ENCODE measurements at places on chromosomes 7 and 10.

GRCh38 chr10:29496341-29497162 is 138.2 kb downstream of the SVIL start:
- DNase-seq, result peak; percentile 76

- DNase-seq, result no peak
These were observed 21.4 kb downstream of the DPCD start for GRCh38 chr10:101609481-101609880.

DNA sequence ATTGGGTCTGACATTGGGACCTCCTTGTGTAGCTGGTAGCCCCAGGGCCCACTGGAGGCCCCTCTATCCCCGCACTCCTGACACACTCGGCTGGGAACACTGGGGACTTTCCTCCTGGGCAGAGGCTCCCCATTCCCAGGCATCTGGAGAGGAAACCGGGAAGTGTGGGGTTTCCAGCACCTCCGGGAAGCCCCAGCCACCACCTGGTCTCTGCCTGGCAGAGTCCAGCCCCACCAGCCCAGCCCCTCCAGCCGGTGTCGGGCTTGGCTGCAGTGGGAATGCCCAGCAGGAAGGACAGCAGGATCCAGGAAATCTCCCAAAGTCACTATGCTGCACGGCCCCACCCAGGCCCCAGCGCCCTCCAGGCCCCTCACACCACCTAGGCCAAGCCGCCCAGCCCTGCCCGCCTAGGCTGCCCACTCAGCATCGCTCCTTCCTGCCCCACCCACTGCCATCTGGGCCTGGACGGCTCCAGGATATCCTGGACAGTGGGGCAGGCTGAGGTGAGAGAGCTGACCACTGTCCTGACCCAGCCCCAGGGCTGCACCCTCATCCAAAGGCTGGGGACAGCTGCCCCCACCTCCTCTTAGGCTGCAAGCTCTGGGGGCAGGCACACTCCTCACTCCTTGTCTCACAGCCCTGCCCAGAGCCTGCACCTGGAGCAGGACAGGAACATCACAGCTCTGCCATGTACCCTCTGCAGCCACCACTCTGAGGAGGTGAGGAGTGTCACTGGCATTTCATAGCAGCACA is 11.8 kb downstream of the RASGEF1A start:
- no peak for DNase-seq

- no peak for DNase-seq
These were observed 22.7 kb downstream of the MRC1 start for GRCh38 chr10:17831896-17832295.

- DNase-seq, result peak; percentile 49
These were observed 112.8 kb downstream of the CDK14 start for GRCh38 chr7:90708841-90709317.

DNA sequence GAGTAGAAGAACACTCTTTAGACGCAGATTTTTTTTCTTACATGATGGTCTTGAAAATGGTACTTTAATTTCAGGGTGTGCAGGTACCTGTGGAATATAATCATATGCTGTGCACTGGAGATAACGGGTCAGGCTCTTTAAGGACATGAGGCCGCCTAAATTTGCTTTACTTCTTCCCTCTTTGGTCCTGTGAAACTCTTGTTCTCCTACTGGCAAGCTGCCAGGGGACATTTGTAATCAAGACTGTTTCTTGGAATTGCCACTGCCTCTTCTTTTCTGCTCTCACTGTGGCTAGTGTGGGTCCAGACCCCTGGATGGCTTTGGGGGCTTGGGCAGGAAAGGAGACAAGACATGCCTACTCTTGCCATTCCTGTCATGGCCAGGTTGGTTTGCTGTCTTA is 146.0 kb downstream of the SND1 start:
- no peak for DNase-seq

GRCh38 chr7:145293228-145293701 is 457.4 kb upstream of the TPK1 start:
- DNase-seq, result no peak

GRCh38 chr7:108421720-108422331 is 34.4 kb downstream of the NRCAM start:
- no peak for DNase-seq

GRCh38 chr10:78972160-78972946 is 96.4 kb upstream of the ZMIZ1 start:
- DNase-seq, result no peak

GRCh38 chr10:86871563-86872183 is 85.7 kb downstream of the MMRN2 start:
- no peak for DNase-seq

DNA sequence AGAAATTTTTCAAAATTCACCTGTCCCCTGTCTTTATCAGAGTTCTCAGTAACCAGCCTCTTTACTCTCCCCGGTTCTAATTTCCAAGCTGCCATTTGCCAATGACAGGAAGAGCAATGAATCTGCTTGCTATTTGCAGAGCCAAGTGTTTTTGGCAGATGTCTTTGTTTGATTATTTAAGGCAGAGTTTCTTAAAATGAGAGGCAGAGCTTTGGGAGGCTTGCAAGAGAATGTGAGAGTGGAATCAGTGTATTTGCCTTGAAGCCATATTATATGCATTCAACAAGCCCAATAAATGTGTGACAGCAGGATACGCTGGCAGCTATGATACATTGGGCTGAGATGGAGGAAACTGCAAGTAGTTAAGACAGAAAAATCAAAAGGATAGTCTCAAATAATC is 196.5 kb downstream of the PHF14 start:
- DNase-seq, result no peak

GRCh38 chr7:12609561-12609960 is 39.0 kb downstream of the SCIN start:
- DNase-seq, result no peak

DNA sequence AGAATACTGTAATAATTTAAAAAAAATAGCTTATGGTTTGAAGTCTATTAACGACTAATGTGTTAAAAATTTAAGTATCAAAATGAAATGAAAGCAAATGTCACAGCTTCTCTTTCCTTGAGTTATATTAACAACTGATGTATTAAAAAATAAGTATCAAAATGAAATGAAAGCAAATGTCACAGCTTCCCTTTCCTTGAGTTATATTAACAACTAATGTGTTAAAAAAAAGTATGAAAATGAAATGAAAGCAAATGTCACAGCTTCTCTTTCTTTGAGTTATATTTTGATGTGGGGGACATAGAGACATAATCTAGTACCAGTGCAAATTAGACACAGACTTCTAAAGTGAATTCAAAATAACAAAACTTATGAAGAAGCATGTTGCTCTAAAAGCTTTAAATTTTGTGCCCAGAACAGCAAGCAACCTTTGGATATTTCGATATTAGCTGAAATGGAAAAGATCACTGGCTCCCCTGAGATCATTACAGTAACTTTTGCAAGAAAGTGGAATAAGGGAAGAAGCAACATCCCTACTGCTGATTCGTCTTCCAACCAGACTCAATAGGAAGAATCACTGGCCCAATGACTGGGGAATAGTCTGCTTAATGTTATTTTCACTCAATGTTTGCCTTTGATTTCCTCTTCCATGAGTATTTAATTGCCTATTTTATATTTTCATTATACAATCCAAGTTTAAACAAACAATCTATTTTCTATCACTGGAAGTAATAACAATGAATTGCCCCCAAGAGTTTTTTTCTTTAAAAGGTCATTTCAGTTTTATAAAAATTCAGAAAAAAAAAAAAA is 8.0 kb downstream of the SKAP2 start:
- DNase-seq, result peak; percentile 20

GRCh38 chr7:152856351-152856750 is 96.8 kb downstream of the ACTR3B start:
- DNase-seq, result no peak

GRCh38 chr7:156566812-156567549 is 73.6 kb upstream of the RNF32 start:
- DNase-seq, result no peak

- DNase-seq, result no peak
These were observed 145.2 kb downstream of the FRMD4A start for GRCh38 chr10:14185316-14186045.

DNA sequence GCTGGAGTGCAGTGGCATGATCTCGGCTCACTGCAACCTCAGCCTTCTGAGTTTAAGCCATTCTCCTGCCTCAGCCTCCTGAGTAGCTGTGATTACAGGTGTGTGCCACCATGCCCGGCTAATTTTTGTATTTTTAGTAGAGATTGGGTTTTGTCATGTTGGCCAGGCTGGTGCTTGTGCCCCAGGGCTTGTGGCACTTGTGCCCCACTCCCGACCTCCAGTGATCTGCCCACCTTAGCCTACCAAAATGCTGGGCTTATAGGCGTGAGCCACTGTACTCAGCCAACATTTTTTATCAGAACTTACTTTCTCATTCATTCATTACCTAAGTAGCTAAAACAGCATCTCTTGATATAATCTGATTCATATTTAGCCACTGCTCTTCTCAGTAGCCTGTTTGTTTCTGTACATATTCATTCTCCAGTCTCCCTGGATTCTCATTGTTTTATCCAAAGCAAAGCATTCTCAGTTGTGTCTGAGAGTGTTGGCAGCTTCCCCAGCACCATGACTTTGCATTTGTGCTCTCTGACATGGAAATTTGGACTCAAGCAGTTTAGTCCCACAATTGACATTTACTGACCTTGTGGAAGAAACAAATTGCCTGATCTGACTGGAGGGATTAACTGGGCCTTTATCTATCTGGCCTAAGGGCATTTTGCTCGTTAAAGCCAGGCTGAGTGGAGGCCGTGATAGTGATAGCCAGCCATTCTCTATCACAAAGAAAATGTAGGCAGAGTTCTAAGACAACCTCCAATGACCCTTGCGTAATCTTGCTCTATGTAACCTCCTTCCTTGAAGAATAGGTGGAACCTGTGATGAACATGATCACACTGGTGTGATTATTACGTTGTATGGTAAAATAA is 44.9 kb downstream of the AKR1B15 start:
- DNase-seq, result no peak

- DNase-seq, result no peak
These were observed 6.6 kb upstream of the ZNF786 start for GRCh38 chr7:149097088-149097487.

DNA sequence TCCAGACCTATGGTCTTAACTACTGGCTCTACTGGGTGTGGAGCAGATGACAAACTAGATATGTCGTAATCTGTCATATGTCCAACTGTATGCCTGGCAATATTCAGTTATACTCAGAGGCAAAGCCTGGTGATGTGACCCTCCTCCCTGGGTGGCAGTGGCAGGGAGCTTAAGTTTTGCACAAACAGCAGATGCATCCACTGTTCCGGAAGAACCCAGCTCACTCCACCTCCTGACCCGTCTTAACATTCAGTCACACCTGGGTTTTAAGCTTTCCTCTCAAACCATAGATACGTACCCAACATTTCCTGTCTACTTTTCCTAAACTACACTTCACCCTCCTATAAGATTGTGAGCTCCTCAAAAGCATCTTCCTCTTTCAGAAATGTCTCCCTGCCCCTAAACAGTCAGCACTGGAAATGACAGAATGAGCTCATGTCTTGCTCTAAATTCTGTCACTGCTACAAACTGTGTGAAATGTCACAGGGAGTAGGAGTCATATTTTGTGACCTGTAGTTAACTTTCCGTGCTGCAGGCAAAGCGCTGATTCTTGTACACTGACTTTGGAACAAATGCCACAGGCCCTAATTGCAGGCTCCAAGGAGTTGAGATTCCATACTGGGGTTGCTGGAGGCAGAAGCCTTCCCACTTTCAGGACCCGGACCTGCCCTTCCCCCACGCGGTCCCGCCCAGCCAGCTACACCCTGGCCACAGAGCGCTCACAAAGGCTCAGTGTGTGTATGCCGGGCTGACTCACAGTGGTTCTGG is 23.9 kb downstream of the SCD start:
- DNase-seq, result peak; percentile 68

- no peak for DNase-seq
These were observed 27.3 kb upstream of the ARHGAP22 start for GRCh38 chr10:48632166-48632565.

GRCh38 chr7:127766831-127767459 is 115.0 kb downstream of the SND1 start:
- no peak for DNase-seq

- DNase-seq, result no peak
These were observed 108.7 kb downstream of the PCLO start for GRCh38 chr7:83053965-83054364.

DNA sequence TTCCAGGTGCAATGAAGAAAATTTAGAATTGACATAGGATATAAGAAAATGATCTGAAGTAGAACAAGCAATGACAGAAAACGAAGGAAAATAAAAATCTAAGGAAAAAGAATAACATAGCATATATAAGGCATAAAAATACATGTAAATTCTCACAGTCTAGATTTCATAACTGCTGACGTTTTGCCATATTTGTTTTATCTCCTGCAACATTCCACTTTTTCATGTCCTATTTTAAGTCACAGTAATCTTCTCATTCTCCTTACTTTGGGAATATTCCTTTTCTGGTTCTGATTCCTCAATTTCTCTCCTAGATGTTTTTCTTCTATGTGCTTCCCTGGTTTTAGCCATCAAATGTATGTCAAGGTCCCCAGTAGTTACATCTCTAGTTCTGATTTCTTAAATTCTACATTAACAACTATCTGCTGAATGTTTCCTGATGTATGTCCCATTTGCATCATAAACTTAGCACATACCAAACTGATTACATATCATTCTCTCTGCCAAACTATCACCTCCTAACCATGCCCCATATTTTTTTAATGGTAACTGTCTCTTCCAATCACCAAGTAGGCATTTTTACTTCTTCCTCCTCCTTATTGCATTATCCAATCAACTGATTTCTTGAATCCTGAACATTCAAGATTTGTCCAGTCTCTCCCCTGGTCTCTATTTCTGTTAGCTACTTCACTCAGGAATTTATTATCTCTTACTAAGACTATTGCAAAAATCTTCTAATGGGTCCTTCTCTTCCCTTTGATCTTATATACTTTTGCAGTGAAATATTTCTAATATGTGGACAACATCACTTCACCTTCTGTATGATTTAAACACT is 171.3 kb downstream of the DNAJC1 start:
- no peak for DNase-seq

GRCh38 chr7:25928549-25929330 is 223.3 kb upstream of the NFE2L3 start:
- no peak for DNase-seq

- no peak for DNase-seq
These were observed 305.4 kb upstream of the CELF2 start for GRCh38 chr10:10712155-10712704.

DNA sequence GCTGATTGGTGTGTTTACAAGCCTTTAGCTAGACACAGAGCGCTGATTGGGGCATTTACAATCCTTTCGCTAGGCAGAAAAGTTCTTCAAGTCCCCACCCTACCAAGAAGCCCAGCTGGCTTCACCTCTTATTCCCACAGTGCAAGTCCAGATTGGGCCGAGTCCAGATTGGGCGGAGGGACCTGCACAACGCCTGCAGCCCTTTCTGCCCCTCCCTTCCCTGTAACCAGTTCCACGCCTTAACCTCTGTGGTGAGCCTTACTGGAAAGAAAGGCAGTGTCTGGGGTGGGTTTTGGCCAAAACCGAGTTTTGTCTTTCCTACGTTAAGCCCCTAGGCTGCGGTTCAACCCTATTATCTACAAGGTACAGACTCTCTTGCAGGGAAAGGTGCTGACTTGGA is 268.7 kb downstream of the ZEB1 start:
- DNase-seq, result no peak

- DNase-seq, result no peak
These were observed 35.3 kb upstream of the SRPK2 start for GRCh38 chr7:105423987-105424386.

GRCh38 chr7:25659841-25660240 is 431.6 kb upstream of the NPVF start:
- no peak for DNase-seq

GRCh38 chr10:132059760-132060508 is 5.8 kb upstream of the JAKMIP3 start:
- DNase-seq, result no peak

Data from retina (tissue), 1 donor.